ENCODE measurements at places on chromosomes 16 and 17.

DNA sequence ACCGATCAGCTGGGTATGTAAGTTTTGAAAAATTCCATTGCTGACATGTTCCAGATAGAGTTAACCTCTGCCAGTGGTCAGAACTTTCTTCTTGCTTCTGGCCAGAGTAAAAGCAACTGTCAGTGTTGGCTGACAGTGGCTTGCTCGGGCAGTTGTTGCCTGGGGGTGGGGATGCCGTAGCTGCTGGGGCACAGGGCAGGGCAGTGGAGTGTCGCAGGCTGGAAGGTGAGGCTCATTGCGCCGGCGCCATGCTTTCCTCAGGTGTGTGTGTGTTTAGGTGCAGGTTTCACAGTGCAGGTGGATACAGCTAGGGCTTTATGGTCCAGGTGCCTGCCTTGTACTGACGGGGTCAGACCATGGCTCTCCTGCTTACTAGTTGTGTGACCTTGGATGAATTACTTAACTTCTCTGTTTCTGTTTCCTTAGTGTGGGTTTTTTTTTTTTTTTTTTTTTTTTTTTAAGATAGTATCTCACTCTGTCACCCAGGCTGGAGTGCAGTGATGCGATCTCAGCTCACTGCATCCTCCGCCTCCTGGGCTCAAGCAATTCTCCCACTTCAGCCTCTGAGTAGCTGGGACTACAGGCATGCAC, 156.4 kb downstream of the SNX29 start:
- no peak for DNase-seq

- no peak for DNase-seq
These were observed 564.0 kb downstream of the MAF start for GRCh38 chr16:79036541-79036940.

DNA sequence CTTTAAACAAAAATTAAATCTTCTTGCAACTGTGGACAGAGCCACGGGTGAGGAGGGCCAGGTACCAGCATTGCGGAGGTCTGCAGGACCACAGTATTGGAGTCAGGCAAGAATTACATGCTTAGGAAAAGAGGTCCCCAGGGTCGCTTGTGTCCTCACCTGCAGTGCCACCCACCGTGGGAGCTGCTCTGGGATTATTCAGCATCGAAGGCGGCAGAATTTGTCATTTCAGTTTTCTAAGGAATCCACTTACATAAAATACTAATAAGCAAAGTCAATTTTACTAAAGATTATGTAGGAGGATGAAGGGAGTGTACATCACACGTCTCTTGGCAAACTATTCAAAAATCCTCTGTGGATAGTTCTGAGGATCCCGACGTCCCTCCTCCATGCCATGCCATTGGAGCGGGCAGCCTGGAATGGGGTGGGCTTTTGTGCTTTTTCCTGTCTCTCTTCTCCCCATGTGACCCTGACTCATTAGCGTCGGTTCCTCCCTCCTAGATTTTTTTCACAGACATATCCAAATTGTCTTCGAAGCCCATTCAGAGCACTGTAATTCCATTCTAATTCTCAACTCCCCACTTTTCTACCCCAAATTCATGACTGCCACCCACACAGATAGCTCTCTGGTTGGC, 3.0 kb upstream of the PIK3R6 start:
- no peak for DNase-seq

DNA sequence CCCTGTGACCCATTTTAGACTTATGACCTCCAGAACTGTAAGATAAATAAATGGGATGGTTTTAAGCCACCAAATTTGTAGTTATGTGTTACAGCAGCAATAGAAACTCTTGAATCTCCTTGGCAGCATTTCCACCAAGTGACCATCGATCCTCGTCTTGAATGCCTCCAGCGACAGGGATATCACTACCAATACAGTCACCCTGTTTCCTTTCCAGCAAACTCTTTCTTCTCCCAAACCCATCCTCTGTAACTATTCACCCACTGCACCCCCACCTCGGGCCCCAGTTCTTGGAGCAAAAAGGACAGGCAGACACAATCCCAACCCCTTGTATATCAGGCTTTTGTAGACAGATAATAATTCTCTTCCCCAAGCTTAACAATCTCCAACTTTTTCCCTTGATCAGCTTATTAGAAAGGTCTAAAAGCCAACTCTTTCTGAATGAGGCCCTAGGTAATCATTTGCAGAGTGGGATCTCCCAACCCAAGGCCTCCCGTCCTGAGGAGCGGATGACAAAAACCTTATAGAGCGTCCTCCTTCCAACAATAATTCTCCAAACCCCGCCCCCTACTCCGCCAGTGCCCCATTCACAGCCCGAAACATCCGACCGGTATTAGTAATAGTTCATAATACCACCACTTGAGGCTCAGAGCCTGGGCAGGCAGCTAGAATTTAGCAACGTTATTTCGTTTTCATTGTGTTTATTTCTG, 14.7 kb upstream of the PLLP start:
- DNase-seq, result no peak

- no peak for DNase-seq
These were observed 5.2 kb downstream of the RAB40B start for GRCh38 chr17:82693168-82693867.

- DNase-seq, result no peak
These were observed 510.4 kb downstream of the KCNJ18 start for GRCh38 chr17:22202702-22203101.

GRCh38 chr17:37206299-37206698, 169.5 kb upstream of the C17orf78 start:
- no peak for DNase-seq

GRCh38 chr17:30964876-30965275, 6.0 kb upstream of the RNF135 start:
- DNase-seq, result no peak

DNA sequence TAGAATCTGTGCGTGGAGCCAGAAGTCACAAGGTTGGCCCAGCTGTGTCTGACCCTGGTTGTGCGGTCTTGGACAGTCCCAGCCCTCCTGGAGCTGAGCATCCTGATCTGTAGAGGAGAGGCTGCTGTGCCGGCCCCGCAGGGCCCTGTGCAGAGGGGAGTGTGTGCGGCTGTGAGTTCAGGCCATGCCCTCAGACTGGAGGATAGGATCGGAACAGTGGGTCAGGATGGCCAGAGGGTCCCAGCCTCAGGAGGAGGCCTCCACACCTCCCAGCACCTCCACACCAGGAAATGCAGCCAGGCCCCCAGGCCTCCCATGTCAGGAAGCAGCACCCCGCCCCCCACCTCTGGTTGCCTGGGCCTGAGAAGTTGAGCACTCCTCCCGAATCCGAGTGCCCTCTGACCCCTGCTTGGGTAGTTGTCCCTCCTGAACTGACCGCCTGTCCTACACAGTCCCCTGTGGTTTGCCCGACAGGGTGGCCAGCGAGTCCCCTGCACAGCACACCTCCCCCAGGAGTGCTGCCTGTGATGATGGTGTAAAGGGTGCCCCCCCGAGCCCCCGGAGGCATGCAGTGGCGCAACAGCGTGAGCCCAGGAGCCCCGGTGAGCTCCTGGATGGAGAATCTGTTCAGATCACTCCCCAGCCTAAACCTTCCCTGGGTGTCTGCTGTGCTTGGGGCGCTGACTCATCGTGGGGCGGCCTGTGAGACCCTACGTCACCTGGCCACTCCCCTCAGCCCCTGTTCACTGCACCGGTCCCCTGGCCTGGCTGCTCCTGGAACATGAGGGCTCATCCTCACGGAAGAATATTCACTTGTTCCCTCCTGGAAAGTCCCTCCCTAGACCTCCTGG, 285.2 kb downstream of the SEC14L1 start:
- no peak for DNase-seq

DNA sequence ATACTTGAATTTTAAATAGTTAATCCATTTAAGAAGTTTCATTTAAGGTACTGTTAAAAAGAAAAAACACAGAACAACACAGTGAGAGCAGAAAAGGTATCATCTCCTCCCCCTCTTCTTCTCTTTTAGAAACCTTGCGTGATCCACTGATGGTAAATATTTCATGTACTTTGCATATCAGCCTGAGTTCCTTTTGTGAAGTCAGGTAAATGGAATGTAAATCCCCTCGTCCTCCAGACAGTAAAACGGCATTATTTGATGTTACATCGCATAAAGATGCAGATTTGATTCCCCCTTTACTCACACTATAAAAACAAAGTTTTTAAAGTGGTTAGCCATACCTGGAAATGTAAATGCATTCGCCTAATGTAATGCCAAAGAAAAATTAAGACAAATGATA, 234.4 kb downstream of the WWOX start:
- no peak for DNase-seq

GRCh38 chr17:39161962-39162361, 4.0 kb downstream of the ARL5C start:
- DNase-seq, result no peak

- DNase-seq, result no peak
These were observed 8.0 kb downstream of the GCGR start for GRCh38 chr17:81811705-81812570.

DNA sequence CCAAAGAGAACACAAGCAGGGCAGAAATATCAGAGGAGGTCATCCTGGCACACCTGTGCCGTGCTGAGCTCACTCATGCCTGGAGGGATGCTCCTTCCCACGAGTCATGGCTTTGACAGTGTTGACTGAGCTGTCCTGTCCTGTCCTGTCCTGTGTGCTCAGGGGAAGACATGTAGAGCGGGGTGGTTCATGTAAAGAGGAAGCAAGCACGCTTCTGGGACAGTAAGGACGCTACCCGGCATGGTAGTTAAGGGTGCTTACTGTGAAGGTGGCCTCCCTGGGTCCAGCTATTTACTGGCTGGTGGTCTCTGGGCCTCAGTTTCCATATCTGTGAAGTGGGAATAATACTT, 398 bp downstream of the LGALS9 start:
- DNase-seq, result no peak

GRCh38 chr17:77427391-77427991, 286.7 kb downstream of the SEC14L1 start:
- DNase-seq, result no peak

DNA sequence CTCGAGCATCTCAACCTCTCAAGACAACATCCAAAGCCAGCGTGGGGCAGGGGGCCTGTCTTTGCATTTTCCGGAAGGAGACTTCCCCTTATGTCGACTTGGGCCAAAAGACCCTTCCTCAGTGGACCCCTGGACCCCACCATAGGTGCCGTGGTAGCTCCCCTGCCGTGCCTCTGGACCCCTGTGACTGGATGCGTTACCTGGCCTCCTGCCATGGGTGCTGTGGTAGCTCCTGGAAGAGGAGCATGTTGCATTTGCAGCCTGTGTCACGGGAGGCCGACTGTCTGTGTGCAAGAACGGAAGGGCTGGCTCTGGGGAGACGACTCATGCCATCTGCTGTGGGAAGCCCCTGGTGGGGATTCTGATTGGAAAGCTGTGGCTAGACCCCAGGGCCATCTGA, 130.1 kb downstream of the FOXL1 start:
- no peak for DNase-seq

GRCh38 chr16:24645739-24646645, 83.5 kb upstream of the TNRC6A start:
- DNase-seq, result no peak

DNA sequence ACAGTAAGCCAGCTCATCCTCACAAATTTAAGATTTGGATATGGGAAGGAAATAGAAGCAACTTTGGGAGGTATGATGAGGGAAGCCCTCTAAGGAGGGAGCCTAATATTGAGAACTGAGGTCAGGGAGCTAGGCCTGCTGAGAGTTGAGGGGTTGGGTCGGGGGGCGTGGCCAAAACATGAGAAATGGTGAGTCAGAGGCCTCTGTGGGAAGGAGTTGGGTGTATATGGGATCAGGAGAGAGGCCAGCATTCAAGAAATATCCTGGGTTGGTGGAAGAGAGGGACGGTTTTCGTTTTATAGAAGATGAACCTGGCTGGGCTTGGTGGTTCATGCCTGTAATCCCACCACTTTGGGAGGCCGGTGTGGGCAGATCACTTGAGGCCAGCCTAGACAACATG, 48.4 kb downstream of the CLEC16A start:
- peak; percentile 58 for DNase-seq

DNA sequence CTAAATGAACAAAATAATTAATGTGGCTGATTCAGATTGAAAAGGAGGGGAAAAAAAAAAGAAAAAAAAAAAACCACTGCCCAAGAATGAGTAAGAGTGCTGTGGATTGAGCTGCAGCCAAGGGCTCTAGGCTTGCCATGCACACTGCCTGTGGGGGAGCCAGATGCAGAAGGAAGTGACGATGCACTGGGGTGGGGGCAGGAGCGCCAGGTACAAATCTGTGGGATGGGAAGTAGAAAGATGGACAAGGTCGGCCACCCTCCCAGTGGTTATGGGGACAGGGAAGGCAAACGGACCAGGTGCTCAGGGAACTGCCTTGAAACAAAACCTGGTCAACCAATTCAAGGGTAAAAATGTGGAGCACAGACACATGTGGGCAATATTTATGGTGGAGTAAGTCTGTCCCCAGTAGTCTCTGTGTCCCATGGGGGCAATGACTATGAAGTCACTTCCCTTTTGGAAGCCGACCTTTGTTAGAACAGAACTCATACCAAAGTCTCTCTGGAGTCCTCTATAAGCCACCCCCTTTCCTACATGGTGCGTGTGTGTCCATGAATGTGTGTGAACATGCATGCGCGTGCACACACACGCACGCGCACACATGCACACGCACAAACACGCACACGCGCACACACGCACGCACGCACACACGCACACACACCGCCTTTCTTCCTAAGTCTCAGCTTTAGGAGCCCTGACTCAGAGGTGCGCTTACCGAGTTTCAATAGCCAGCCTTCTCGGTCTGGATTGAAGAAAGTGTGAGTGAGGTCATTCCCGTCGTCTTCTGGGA, 84.3 kb downstream of the CYTH1 start:
- DNase-seq, result no peak

- peak; percentile 19 for DNase-seq
These were observed 2.0 kb downstream of the KLHL11 start for GRCh38 chr17:41863074-41863848.

- no peak for DNase-seq
These were observed 801 bp downstream of the VPS35 start for GRCh38 chr16:46688101-46688653.

DNA sequence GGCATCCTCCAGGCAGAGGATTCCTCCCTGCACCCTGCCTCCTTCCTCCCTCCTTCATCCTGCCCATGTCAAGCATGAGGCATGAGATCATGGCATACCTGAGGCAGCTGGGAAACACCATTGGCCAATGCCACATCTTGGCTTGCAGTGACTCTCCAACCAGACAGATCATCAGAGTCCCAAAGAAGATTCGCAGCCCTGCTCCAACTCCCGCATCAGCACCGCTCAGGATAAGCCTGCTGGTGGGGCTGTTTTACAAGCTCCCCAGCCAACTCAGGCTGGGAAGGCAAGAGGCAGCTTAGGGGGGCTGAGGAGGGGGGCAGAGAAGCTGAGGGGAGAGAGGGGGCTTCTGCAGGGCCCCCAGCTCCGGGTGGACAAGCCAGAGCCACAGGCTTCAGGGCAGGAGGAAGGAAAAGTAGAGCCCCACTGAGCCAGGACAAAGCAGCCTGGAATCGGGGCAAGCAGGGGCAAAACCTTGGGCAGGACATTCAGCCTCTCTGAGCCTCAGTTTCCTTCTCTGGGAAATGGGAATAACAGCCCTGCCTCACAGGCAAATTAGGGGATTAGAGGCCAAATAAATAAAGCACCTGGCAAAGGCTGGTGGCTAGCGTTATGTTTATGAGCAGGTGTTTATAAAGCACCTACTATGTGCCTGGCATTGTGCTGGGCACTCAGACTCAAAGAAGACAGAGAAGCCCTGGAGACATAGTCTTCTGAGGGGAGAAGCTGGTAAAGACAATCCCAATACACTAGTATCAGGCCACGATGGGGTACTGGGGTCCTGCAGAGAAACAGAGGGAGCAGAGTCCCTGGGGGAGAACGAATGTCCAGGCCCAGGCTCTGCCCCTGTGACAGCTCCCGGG, 88.1 kb downstream of the GOSR1 start:
- no peak for DNase-seq
